ENCODE measurements at places on chromosomes 2 and 18. TPM values are rescaled to one million over a fixed set of nuclear protein-coding genes. Genes with fewer than 3 reads are reported as not detected.
A peak's percentile ranks its signal among the peaks of the same experiment; 100 is the strongest.

- DNase-seq = no peak
Observed at GRCh38 chr2:168166902-168167510, 80.4 kb downstream of the STK39 start.

AQP4 gene
- not detected for total RNA-seq

PRKAG3 gene
- total RNA-seq = not detected

DNA sequence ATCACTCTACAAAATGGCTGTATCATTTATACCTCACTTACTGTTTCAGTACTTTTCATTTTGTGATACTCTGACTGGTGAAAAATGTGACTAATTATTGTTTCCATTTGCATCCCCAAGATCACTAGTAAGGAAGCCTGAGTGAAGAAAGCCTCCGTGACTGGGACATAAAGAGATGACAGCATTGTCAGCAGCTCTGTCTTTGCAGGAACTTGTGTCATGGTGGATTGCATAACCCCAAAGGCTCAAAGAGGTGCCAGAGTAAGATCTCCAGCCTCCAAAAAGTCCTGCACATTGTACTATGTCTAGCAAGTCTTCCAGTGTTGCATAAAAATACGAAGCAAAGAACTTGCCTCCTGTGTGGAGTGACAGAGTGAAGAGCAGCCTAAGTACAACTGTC, 187.5 kb upstream of the CRIM1 start:
- no peak for DNase-seq

DNA sequence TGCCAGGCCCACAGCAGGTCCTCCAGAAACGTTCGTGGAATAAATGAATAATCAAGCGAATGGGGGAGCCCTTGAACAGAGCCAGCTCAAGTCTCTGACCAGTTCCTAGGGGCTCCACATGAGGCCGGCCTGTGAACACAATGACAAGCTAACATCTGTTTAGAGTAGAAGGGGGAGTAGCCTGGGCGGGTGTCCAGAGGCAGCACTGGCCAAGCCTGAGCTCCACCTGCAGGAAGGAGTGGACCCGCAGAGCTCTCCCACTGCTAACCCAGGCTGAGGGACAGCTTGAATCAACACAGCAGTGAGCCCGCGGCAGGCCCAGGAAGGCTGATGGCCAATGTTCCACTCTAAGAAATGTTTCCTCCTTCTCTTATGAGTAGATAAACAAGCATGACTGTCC, 234.8 kb upstream of the RAB6C start:
- DNase-seq = no peak

GRCh38 chr2:241804326-241805229, 4.4 kb upstream of the NEU4 start:
- peak; percentile 43 for DNase-seq

LRRTM4 gene
- not detected for total RNA-seq

SERPINB5 gene
- total RNA-seq = not detected

GRCh38 chr2:232876161-232876977, 6.3 kb downstream of the SNORC start:
- peak; percentile 71 for DNase-seq

DNA sequence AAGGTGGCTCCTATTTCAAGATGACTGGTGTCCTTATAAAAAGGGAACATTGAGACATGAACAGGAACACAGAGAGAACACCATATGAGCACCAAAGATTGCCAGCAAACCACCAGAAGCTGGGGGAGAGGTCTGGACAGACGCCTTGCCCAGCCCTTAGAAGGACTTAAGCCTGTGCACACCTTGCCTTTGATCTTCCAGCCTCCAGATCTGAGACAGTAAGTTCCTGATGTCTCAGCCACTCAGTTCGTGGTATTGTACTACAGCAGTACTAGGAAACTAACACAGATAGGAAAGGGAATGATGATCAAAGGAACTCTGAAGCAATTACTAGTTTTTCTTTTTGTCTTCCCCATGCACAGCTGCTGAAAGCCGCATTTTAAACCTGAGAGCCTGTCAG, 137.3 kb upstream of the FHL2 start:
- DNase-seq = no peak

LRRC30 gene
- total RNA-seq = not detected

- DNase-seq = peak; percentile 76
Observed at GRCh38 chr2:3606370-3607201, 11.7 kb downstream of the COLEC11 start.

DNA sequence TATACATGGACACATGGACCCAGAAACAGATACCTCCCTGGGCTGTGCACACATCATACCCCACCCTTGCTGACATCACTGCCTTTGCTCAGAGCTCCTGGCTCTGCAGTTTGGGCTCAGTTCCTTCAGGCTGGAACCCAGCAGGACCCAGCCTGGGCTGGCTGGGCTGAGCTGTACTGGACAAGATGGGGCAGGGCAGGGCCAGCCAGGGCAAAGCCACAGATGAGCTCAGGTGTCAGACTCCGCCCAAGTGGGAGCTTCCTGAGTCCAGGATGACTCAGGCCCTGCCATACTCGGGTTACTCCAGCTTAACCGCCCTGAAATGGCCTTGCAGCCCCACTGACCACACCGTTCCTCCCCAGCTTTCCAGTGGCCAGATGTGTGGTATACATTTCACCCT, 284.9 kb downstream of the OSR1 start:
- no peak for DNase-seq

GRCh38 chr2:11478899-11479605, 13.1 kb upstream of the E2F6 start:
- DNase-seq = no peak

CNDP1 gene
- total RNA-seq = not detected

DNA sequence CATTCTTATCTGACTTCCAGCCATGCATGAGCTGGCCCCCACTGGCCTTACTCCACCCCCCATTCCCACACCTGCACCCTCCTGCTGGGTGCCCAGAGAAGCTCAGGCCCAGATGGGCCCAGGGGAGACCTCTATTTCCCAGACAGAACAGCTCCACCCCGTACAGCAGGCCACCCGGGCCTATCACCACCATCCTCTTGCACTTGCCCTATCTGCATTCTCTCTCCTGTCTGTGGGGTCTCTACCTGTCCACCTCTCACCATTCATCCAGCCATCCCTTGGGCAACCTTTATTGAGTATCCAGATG, 25.3 kb upstream of the TNS1 start:
- no peak for DNase-seq

- DNase-seq = no peak
Observed at GRCh38 chr18:13616041-13616440, 110.3 kb downstream of the FAM210A start.

GRCh38 chr2:43239981-43240765, 13.8 kb upstream of the ZFP36L2 start:
- DNase-seq = no peak

TTC27 gene
- total RNA-seq = 22.4 TPM

TACR1 gene
- not detected for total RNA-seq
